ENCODE measurements at places on chromosomes 16 and 17.

- DNase-seq = no peak
Measured at GRCh38 chr17:64356776-64357175, 33.9 kb downstream of the PECAM1 start.

GRCh38 chr16:17964196-17964595, 372.3 kb downstream of the NPIPA8 start:
- DNase-seq = no peak

DNA sequence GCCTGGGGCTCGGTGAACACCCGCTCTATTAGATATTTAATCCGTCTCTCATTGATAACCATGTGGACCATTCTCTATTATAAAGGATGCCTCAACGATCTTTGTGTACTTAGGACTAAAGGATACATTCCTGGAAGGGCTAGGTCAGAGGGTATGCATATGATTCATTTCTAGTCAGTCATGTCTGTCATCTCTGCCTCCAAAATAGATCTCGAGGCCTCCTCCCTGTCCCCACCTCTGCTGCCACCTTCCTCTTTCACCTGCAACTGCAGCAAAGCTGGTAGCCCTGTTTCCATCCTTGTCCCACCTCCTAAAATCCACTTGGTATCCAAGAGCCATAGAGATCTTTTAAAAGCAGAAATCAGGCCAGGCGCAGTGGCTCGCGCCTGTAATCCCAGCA, 121.5 kb downstream of the KATNIP start:
- DNase-seq = no peak

DNA sequence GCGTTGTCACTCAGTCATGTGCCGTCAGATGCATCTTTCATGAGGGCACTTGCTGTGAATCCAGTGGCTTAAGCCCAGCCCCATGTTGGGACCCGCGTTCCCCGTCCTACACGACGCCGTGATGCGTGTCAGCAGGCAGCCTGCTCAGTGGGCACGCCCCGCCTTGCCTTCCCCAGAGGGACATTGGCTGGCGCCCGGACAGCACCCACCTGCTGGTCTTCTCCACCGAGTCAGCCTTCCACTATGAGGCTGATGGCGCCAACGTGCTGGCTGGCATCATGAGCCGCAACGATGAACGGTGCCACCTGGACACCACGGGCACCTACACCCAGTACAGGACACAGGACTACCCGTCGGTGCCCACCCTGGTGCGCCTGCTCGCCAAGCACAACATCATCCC, 8.8 kb downstream of the ITGB4 start:
- no peak for DNase-seq

DNA sequence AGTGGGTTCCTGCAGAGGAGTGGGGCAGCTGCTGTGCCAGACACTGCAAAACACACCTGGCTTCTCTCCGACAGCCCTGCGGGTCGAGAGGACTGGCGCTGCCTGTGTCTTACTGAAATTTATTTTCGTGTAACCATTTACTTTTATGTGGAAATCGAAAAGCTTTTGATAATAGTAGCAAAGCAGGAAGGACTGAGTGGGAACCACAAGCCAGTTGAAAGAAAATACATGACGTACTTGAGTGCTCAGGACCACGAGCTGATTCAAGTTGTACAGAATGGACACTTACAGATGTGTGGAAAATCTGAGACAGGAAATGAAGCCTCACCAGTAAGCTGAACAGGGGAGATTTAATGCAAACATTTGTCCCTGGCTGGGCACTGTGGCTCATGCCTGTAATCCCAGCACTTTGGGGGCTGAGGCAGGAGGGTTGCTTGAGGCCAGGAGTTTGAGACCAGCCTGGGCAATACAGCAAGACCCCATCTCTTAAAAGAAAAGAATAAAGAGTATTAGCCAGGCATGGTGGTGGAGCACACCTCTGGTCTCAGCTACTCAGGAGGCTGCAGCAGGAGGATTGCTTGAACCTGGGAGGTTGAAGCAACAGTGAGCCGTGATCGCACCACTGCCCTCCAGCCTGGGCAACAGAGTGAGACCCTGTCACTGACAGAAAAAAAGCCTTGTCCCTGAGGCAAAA, 11.3 kb upstream of the RPL13 start:
- no peak for DNase-seq

GRCh38 chr16:79018650-79019429, 581.7 kb downstream of the MAF start:
- DNase-seq = no peak

GRCh38 chr17:77124192-77124889, 16.4 kb upstream of the SEC14L1 start:
- DNase-seq = no peak

DNA sequence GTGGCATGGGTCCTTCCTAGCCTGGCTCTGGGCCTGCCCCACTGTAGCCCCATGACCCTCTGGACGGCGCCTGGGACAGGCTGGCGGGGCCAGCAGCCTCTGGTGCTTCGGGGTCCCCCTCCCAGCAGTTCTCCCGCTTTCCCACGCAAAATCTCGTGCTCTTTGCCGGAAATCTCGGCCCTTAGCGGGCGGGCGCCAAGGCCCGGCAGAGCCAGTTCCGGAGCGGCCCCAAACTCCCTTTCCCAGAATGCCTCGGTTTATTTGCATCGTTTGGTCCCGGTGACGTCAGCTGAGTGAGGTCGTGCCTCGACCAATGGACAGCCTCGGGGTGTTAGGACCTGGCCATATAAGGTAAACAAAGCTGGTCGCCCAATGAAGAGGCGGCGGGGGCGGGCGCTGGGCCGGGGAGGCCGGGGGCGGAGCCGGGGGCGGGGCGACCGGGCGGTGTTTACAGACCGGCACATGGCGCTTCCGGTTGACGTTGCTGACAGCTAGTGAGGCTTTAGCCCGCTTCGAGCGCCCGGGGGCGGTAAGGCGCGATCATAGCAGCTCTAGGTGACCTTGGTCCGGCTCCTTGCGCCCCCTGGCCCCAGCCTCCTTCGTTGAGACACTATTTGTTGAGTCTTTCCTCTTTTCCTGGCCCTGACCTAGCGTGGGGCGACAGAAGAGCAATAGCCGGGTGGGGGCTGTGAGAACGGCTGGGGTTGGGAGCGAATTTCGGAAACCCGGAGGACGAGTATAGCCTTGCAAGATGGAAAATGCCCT, 1.5 kb upstream of the UBALD1 start:
- peak; percentile 99 for DNase-seq

DNA sequence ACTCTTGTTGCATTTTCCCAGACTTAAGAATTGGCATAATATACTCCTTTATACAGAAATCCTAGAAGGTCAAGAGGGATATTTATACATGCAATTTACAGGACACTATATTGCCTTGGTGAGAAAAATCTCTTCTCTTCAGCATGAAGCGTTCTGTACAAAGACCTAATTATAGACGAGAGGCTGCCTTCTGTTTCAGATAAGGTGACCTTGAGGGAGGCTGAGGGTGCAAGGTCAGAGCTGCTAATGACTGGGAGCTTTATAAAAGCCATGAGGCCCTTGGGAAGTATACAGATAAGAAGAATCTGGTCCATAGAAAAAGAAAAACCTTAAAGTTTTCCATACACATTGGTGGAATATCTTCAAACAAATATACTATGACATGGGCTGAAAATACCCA, 156.3 kb upstream of the SOX9 start:
- no peak for DNase-seq

- DNase-seq = peak; percentile 67
Measured at GRCh38 chr17:29931231-29931932, 1.4 kb upstream of the SSH2 start.

GRCh38 chr16:85521552-85522307, 91.4 kb upstream of the GSE1 start:
- DNase-seq = no peak

GRCh38 chr17:2395258-2396181, 5.3 kb downstream of the MNT start:
- DNase-seq = no peak

DNA sequence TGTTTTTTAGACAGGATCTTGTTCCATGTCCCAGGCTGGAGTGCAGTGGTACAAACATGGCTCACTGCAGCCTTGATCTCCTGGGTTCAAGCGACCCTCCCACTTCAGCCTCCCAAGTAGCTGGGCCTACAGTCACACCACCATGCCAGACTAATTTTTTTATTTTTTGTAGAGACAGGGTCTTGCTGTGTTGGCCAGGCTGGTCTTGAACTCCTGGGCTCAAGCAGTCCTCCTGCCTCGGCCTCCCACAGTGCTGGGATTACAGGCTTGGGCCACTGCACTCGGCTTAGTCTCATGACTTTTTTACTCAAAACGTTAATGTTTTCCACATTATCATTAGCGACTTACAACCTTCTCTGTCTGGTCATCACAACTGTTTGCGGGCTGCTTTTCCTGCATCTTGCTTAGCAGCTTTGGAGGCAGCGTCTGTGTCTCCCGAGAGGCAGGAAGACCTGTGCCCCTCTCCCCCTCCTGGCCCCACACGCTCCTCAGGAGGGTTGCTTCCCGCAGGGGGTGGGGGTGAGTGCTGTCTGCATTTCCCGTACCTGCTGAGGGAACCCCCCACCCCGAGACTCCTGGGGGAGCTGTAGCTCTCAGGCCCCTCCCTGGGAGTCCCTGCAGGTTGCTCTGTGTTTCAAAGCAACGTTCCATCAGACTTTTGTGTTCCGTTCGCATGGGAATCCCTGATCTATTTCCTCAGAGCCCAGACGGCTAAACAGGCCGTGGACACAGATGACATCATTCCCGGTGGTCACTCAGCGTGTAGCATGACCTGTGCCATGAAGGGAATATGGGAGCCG, 52.6 kb downstream of the PGS1 start:
- no peak for DNase-seq

DNA sequence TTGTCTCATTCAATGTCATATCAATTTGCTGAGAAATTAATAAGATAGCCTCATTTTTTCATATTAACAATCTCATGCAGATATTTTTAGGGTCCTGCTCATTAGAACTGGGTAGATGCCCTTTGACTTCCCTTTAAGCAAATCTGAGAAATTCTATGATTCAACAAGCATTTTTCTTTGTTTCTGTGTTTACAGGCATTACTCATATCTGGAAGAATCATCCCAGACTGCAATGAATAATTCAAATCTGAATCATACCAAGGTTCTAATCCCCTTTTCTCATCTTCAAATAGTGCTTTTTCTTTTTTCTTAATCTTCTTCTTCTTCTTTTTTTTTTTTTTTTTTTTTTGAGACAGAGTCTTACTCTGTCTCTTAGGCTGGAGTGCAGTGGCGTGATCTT, 69.2 kb upstream of the KIFC3 start:
- DNase-seq = no peak

DNA sequence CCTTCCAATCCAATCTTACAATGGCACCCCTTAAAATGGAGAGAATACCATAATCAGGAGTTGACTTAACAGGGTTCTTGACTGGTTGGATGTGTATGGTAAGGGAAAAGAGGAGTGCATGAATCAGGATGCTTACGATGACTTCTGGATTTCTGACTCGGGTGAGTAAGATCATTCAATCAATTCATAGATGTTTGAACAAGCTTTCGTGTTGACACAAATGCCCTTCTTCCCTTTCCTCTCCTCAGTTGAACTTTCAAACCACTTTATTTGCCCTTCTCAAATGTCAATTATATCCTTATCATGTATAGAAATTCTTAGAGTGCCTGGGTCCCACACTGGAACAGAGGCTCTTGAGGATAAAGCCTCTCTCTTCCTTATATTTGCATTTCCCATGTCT, 25.9 kb downstream of the ABCC12 start:
- DNase-seq = no peak

- DNase-seq = no peak
Measured at GRCh38 chr16:66486773-66487579, 59.9 kb downstream of the BEAN1 start.

- DNase-seq = no peak
Measured at GRCh38 chr17:29401258-29401657, 11.1 kb downstream of the TAOK1 start.

DNA sequence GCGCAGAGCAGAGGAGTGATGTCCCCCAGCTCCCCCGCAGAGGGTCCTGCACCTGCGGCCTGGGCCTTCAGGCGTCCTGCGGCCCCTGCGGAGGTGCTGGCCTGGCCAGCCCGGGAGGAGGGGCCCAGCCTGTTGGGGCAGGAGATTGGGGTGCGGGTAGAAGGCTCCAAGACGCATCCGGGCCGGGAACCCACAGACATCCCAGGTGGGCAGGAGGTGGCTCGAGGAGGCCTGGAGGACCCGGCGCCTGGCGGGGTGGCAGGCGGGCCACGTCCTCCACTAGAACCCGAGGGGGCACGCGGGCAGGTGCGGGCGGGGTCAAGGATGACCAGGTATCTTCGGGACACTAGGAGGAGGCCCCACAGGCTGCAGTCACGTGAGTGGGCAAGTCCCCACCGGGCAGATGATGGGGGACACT, 647 bp upstream of the SECTM1 start:
- no peak for DNase-seq

DNA sequence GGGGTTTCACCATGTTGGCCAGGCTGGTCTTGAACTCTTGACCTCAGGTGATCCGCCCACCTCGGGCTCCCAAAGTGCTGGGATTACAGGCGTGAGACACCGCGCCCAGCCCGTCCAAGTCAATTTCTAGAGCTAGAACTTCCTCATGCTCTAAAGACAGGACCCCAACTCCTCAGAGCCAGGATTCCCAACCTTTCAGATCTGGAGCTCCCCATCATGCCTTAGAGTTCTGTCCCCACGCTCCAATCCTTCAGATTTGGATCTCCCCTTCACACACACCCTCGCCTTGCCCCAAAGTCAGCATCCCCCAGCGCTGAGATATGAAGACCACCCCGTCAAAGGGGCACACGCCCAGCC, 448 bp downstream of the KCTD19 start:
- no peak for DNase-seq

Measured in activated CD4-positive, alpha-beta T cell treated with anti-CD3 and anti-CD28 coated beads for 4 hours (primary cell).